Renal pelvis (tissue), 12 donors: ENCODE measurements at places on chromosomes 16 and 17. TPM values are rescaled to one million over a fixed set of nuclear protein-coding genes. Genes with fewer than 3 reads are reported as not detected.
A peak's percentile ranks its signal among the peaks of the same experiment; 100 is the strongest.

GRCh38 chr16:79887541-79888540 lies 287.3 kb upstream of the MAF start:
- DNase-seq: peak; percentile 4

DNA sequence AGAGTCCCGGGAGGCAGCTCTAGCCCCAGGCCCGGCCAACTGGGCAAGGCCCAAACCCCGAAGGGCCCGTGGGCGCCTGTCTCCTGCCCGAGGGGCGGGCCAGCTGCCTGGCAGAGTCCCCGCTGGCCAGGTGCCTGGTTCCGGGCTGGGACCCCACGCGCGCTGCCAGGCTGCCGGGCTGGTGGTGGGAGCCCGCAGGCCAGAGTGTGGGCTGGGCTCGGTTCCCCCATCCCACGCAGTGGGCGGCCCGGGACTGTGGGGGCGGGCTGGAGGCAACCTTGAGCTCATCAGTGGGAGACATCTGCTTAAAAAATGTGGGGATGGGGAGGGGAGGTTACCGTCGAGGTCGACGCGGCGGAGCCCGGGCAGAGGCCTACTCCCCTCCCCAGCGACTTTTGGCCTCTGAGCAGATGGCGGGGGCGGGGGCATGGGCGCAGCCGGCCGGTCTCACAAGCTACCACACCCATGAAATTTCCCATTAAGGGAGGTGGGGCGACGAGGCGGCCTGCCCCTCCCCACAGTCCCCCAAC lies 176.4 kb upstream of the GSE1 start:
- no peak for DNase-seq

DNA sequence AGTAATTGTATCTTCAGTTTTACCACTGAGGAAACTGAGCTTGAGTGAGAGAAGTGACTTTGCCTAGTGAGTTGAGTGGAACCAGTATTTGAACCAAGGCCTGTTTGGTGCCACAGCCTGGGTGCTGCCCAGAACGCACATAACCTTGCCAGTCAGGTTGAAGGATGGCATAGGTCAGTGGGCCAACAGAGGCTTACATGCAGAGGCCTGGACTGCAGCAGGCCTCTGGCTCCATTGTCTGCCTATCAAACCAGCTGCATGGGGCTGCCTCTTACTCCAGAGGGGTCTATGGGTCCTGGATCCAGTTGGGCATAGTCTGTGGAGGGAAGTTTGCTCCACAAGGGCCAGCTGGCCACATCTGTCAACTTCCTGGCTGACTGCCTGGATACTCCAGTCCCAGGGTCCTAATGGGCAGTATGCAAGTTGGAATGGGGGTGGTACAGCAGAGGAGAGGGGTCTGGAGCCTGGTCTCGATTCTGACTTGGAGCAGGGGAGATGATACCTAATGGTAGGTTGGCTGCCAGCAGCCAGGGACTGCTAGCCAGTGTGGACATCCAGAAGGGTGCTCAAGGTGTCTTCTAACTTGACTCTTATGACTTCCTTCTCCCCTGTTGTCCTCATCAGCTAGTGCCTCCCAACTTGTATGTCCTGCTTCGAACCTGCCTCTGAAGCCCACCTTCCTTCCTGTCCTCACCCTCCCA lies 11.1 kb upstream of the RNF112 start:
- no peak for DNase-seq

- DNase-seq: no peak
Observed at GRCh38 chr17:19407601-19408345, 3.3 kb upstream of the RNF112 start.

GRCh38 chr17:61087024-61087423 lies 312.6 kb upstream of the TBX2 start:
- DNase-seq: no peak

DNA sequence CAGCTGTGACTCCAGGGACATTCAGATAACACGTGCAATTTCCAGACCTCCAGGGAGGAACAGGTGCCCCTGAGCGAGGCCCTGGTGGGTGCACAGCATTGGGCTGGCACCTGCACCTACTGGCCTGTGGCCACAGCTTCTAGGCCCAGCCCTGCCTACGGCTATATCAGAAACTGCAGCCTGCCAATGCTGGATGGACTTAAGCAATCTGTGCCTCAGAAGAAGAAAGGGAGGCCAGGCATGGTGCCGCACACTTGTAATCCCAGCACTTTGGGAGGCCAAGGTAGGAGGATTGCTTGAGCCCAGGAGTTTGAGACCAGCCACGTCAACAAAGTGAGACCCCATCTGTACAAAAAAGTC lies 12.4 kb downstream of the PITPNM3 start:
- no peak for DNase-seq

DNA sequence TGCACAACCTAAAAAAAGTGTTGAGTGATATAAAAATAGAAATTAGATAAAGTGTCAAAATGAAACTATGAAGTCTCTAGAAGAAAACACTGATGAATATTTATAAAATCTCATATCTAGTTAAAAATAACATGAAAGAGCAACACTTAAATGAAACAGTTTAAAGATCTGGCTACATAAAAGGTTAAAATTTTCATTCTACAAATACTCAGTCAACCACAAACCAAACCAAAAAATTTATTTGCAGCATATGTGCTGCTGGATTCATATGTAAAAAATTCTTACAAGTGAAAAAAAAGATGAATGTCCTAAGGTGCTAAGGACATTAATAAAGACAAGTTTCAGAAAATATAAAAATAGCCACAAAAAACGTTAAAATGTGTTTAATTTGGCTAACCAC lies 22.6 kb upstream of the CDYL2 start:
- no peak for DNase-seq

DNA sequence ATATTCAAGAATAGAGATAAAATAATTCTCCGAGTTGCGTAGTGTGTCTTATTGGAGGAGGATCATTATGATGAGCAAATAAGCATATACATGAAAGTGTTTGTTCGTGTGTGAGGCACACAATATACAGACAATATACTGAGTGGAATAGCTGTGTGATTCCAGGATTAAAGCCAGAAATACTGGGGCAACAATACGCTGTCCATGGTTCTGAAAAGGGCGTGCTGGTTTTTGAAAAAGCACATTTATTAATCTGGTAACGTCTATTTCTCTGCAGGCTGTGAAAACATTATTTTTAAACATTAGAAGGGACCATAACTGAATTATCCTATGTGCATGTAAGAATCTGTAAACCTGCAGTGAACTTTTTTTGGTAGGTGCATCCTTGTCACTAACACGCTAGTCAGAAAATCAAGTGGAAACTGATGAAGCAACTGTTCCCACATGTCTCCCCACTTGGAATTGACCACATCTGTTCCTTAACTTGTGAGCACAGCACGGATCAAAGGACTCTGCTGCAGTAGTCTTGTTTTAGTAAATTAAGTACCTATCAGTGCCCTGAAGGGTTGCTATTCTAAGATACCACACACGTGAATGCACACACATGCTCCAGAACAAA lies 346.0 kb downstream of the GRIN2A start:
- peak; percentile 58 for DNase-seq

DNA sequence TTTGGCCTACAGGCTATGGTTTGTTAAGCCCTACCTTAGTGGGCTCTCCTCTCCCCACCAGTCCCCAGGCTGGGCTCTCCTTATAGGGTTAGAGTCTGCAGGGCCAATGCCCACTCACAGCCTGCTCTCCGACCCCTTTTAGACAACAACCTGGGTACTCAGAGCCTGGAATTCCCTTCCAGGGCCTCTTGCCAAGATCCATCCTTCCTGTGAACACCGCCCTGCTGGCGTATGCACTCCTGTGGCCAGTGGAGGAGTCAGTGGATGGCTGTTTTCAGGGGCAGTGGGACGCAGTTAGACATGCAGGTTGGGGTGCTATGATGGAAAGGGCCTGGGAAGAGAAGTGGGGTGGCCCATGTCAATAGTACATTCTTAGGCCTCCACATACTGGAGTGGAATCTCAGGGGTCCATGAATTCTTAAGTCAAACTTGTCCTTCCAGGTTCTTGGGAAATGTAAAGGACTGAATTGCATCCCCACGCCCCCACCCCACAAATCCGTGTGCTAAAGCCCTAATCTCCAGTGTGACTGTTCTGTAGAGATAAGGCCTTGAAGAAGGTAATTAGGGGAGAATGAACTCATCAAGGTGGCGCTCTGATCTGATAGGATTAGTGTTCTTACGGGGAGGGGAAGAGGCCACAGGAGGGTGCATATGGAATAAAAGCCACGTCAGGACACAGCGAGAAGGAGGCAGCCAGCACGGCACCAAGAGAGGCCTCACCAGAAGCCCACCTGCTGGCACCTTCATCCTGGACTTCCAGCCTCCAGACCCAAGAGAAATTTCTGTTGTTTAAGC lies 81.6 kb upstream of the CACNG5 start:
- no peak for DNase-seq

DNA sequence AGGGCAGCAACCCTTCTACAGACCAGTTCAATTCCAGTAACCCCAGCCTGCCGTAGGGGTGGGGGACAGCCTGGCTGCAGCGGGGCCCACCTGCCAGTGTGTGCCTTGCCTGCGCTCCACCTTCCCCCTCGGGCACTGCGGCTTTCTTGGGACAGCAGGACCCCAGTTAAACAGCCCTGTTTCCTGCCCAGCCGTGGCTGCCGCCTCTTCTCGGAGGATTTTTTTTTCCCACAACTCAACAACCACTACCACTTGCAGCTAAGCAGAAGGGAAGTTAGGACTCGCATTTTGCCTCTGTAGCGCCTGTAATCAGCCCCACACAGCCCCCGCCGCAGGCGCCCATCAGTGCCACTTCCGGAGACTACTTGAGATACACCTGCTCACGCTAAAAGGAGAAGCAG lies 76.1 kb downstream of the RAI1 start:
- DNase-seq: no peak

GRCh38 chr16:85473909-85474620 lies 139.1 kb upstream of the GSE1 start:
- DNase-seq: peak; percentile 58

GRCh38 chr16:60605176-60605575 lies 1431.1 kb downstream of the CDH8 start:
- no peak for DNase-seq

- no peak for DNase-seq
Observed at GRCh38 chr16:58032710-58033293, 7.2 kb downstream of the MMP15 start.

GRCh38 chr16:583470-583814 lies 6.4 kb upstream of the RAB40C start:
- no peak for DNase-seq

DNA sequence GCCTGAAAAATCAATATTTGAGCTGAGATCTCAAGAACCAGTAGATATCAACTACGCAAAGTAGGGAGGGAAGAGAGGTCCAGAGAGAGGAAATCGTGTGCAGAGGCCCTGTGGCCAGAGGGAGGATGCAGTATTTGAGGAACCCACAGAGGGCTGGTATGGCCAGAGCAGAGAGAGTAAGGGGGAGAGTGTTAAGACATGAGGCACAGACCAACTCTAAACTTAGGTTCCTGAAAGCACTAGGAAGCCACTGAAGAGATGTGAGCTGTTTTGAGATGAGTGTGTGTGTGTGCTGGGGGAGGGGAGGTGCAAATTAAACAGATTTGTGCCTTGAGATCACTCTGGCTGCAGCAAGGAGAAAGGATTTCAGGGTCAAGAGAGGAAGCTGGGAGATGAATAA lies 10.9 kb downstream of the SLC13A2 start:
- DNase-seq: no peak

DNA sequence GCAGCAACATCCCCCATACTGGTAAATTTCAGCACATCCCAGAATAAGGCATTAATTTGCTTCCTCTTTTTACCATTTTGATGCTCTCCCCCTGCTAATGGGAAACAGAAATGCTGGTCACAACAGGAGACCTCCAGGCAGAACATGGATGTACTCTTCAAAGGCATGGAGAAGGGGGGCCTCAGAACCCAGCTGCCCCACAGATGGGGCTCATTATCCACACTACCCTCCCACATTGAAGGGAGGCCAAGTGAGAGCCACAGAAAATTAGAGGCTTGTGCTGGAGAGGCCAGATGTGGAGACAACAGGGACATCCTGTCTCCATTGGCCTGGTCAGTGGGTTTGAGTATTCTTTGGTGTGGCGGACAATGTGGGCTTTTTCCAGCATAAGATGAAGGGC lies 150.1 kb upstream of the CDH11 start:
- DNase-seq: no peak

- DNase-seq: no peak
Observed at GRCh38 chr16:27695161-27695560, 145.2 kb downstream of the KATNIP start.

DNA sequence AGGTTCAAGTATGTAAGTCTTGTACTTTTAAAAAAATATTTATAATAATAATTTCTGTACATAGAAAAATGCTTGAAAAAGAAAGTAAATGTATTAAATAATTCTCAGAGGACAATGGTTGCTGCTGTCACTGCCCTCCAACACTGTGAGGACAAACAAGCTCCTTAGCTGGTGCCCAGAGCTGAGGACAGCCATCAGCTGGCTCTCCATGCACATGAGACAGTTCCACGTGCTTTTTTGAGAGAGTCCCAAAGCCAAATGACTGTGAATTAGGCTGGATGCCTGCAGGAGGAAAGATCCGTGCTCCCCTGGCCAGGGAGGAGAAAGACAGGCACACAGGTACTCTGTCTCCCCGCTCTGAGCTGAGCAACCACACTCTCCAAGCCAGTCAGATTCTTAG lies 115.5 kb upstream of the IRX5 start:
- no peak for DNase-seq

DNA sequence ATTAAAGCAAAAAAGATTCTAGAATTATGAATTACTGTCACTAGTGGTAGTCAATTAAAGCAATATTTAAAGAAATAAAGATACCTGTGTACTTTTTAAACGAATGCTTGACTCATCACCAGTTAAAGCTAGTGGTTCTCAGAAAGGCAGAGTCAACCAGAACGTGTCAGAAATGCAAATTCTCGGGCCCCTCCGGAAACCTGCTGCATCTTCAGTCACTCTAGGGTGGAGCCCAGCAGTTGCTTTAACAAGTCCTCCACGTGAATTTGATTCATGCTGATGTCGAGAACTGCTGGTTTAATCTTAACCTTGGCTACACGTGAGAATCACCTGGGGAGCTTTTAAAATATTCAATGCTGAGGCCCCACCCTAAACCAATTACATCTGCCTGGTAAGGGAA lies 169.8 kb upstream of the SDK2 start:
- DNase-seq: no peak

GRCh38 chr17:11980813-11981212 lies 16.5 kb downstream of the ZNF18 start:
- DNase-seq: no peak

- no peak for DNase-seq
Observed at GRCh38 chr17:238071-238963, 56.9 kb upstream of the DOC2B start.

PKMYT1 gene
- 23.1 TPM for polyA plus RNA-seq

TEFM gene
- polyA plus RNA-seq: 28.0 TPM

ZSCAN32 gene
- polyA plus RNA-seq: 20.5 TPM

NPIPB6 gene
- polyA plus RNA-seq: 3.8 TPM

CCL2 gene
- polyA plus RNA-seq: 15.7 TPM

E4F1 gene
- polyA plus RNA-seq: 23.3 TPM

RNF227 gene
- 4.5 TPM for polyA plus RNA-seq

RCVRN gene
- 0.47 TPM for polyA plus RNA-seq

ZNF785 gene
- polyA plus RNA-seq: 21.3 TPM

KRT36 gene
- not detected for polyA plus RNA-seq

ABCA10 gene
- polyA plus RNA-seq: 1.9 TPM

ADGRG3 gene
- polyA plus RNA-seq: 0.51 TPM
